ENCODE measurements at places on chromosomes 5 and 9.

- DNase-seq: no peak
These were observed 23.8 kb upstream of the ZNF622 start for GRCh38 chr5:16489322-16489791.

DNA sequence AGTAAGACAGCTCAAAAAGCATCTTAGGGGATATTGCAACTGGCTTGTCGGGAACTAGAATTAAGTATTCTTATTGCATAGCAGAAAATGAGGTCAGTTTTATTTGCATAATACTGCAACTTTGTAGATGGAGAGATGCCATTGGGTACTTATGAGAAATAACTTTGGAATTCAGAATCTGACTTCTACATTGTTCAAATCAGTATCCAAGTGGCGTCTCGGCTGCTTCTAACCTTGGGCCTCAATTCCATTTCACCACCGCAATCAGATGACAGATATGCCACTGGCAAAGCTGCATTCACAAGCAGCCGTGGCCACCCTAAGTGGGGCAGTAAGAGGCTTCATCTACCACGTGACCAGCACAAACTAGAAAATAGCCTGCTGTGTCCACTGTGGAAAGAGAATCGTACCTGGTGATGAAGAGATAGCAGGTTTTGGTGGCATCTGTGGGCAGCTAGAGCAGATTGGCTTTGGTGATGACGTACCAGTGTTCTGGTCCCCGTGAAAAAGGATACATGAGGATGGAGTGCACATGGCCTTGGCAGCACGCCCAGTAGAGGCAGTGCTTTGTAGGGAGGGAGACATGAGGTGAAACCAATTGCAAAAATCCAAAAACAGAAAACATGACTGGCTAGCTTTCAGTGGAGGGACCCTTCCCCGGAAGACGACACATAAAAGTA is 116.6 kb downstream of the KLHL3 start:
- DNase-seq: no peak

DNA sequence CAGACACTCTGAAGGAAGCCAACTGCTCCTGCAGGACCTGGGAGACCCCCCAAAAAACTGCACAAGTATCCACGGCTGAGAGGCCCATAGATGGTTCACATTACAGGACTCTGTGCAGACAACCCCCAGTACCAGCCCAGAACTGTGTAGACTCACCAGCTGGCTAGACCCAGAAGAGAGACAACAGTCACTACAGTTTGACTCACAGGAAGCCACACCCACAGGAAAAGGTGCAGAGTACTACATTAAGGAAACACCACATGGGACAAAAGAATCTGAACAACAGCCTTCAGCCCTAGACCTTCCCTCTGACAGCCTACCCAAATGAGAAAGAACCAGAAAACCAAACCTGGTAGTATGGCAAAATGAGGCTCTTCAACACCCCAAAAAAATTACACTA is 281.2 kb upstream of the RGMB start:
- no peak for DNase-seq

DNA sequence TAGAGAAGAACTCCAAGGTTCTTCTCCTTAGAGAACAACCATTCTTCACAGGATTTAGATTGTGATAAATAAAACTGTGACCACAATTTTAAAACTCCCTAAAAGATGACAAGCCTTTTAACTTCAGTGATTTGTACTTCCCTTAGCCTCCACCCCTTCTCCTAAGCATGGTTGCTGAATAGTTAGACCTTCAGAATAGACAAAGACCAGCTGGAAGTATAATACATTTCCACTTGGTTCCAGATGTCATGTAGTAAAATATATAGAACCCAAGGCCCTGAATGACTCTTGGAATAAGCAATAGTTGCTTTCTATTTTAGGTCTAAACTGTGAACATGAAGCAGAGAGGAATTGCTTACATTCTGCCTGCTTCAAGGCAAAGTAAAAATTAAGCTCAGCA is 208.7 kb downstream of the ARRDC3 start:
- DNase-seq: no peak

- no peak for DNase-seq
These were observed 352.4 kb downstream of the CETN3 start for GRCh38 chr5:90056911-90057705.
